SW 1271 (cell line): ENCODE measurements at places on chromosomes 2 and 18.

- DNase-seq, result no peak
Observed at GRCh38 chr2:102107741-102108070, 34.8 kb upstream of the IL1R1 start.

DNA sequence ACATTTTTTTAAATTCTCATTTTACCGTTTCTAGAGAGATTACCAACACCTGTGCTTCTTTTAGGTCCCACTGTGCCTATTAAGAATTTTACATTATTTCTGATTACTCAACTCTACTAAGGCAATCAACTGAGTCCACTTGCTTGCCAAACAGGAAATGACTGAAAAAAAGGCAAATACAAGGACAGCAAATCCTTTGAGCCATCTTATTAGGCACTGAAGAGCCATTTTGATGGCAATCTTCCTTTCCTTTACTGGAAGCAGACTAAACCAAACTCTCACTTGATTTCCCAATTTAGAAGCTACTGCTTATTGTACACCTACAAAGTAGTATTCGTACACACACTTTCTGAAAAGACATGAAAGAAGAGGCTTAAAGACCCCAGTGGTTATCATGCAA lies 121.4 kb upstream of the COL3A1 start:
- DNase-seq, result no peak

DNA sequence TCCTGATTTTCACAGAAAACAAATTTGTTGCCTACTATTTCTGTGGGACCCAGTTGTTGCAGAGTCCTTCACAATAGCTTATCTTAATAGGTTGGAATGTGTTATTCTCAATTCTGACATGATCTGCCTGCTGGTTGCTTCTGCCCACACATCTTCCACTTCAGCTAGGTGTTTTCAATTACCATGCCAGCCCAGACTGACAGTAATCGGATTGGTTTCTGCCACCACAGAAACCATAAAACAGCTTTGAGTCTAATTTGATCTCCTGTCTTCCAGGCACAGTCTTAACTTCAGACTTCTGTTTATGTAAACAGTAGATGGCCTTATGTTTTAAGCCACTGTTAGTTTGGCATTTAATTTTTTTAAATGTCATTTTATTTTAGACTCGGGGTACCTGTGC lies 248.2 kb upstream of the RBMS1 start:
- no peak for DNase-seq

DNA sequence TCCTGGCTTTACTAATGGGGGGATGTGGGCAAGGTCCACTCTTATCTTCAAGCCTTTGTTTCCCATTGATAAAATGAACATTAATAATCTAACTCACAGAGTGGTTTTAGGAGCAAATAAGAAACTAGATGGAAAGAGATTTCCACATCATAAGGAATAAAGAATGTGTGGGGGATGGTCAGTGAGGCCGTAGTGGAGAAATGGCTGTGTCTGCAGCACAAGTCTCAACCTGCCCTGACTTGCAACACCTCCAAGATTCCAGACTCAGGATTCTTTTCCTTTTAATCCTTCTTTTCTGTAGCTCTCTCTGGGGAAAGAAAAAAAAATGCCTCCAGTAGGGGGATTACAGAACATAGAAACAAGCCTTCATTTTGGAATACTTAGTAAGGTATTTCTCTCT lies 124.2 kb upstream of the MEX3C start:
- no peak for DNase-seq

- DNase-seq, result no peak
Observed at GRCh38 chr2:124092651-124093050, 67.6 kb downstream of the CNTNAP5 start.

GRCh38 chr2:45836740-45837139 lies 185.3 kb downstream of the PRKCE start:
- DNase-seq, result no peak
